Heart right ventricle (tissue), 16 donors: ENCODE measurements at places on chromosomes 3 and 15. TPM values are rescaled to one million over a fixed set of nuclear protein-coding genes. Genes with fewer than 3 reads are reported as not detected.

Gene BHLHE40
- 93.7 TPM for total RNA-seq

Gene NANOGP8
- total RNA-seq: 0.44 TPM

Gene MYO5C
- 1.5 TPM for total RNA-seq

Gene MUSTN1
- total RNA-seq: 41.2 TPM

DNA sequence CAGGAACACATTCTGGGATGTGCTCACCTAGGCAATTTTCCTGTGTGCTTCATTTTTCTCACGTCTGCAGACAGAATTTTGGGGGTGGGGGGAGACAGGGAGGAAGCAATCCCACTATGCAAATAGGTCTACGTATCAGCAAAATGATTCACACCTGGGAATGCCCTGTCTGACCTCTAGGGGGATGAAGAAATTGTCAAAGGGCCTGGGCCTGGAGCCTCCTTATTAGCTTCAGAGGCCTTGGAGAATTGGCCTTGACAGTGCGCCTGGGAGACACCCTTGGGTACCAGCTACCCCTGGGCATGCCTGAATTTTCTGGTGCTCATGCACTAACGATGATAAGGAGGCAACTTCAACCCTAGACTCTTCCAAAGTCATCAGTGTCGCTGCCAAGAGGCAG, 207.5 kb downstream of the CADPS start:
- DNase-seq: no peak
- no peaks in the 10 kb centered on the region for H3K36me3 ChIP-seq
- no peak overlapping the region for H3K27ac ChIP-seq
- H3K27me3 ChIP-seq: no peaks in the 10 kb centered on the region
- peaks cover 1% of the 10 kb centered on the region for H3K4me1 ChIP-seq
